ENCODE measurements at places on chromosomes 5 and 9.

- no peak for DNase-seq
These were observed 32.7 kb downstream of the PSD2 start for GRCh38 chr5:139828207-139828895.

- DNase-seq: no peak
These were observed 1.4 kb downstream of the EFNA5 start for GRCh38 chr5:107669096-107670031.

DNA sequence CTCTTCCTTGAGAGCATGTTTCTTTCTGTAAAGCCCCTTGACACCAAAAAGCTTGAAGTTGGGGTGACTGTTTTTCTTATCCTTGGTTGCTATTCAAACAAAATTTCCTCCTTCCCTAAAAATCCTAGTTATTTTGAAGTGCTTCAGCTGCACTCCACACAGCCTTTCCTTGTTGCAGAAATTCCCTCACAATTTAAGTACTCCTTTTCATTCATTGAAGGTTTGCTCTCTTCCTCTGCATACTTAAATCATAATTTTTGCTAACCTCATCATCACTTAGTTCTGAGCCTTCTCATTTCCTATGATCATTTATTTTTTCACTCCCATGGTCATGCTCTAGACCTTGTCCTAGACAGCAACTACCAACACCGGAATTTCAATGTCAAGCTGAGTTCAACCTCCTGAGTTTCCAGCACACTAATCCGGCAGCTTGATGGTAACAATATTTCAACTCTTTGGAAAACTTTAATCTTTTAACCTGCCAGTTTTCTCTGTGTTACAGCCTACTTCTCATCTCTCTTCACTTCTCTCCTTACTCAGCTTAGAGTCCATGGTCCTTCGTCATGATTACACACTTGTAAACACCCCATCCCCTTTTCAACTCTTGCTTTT is 78.7 kb upstream of the ACTBL2 start:
- no peak for DNase-seq

- no peak for DNase-seq
These were observed 175.6 kb upstream of the COX7C start for GRCh38 chr5:86442036-86442745.

DNA sequence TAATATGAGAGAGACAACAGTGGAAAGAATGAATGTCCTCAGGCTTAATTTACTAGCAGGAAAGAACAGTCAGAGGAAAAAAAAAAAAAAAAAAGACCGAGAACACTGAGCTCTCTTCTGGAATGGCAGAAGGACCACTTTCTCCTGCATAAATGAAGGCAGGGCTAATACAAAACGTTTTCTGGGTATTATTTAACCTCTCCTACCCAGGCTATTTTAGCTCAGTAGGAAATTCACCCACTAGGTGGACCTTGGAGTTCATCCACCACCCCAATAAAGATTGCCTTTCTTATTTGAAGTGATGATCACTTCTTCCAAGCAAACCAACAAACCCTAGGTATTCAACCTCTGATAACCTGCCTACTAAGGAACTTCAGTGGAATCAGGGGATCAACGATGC is 3.7 kb downstream of the GLIS3 start:
- DNase-seq: no peak

DNA sequence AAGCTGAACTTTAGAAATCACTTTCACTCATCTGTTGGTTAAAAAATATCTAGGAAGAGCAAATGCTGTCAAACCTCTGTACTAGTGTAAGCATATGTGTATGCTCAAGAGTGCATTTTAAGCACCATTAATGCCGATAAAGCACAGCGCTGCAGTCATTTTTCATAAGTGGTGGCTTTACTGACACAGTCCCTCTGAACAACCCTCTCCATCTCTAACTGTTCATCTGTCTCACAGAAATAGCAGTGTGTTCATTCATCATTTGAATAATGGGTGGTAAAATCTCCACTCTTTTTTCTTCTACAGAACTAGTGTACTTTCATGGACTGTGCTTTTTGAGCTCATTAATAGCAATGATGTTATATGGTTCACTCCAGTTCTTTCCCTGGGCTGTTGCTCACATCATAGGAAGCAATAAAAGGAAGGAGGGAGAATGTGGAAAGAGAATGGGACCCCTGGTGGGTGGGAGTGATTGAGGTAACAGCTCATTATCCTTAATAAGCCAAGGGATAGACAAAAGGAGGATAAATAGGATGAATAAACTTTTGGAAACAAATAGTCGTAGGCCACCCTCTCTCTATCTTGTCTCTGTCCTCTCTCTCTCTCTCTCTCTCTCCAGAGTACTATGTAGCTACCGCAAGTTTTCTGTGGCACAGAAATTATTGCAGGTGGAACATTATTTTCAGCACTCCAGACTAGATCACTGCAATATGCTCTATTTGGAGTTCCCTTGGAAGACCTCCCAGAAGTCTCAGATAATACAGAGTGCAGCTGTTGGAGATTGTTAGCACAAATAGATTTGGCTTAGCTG is 117.9 kb upstream of the PRDM9 start:
- DNase-seq: no peak

GRCh38 chr9:115038178-115038577 is 79.8 kb downstream of the TNC start:
- no peak for DNase-seq

- no peak for DNase-seq
These were observed 81.7 kb downstream of the DCP2 start for GRCh38 chr5:113058269-113058668.

DNA sequence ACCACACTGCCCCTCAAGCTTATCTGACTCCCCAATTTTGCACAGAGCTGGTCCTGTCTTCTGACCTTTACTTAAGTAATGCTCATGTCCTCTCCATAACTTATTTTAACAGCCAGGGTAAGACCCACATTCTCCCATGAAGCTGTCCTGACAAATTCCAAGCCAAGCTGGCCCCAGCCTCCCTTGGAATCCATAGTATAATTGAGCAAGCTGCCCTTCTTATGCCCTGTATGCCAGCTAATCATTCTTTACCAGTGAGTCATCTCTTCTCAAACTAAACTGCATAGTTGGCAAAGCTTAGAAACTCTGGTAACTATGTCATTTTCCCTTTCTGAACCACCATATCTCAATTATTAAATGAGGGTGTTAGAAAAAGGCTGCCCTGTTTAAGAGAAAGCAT is 92.4 kb downstream of the NFIB start:
- DNase-seq: no peak

DNA sequence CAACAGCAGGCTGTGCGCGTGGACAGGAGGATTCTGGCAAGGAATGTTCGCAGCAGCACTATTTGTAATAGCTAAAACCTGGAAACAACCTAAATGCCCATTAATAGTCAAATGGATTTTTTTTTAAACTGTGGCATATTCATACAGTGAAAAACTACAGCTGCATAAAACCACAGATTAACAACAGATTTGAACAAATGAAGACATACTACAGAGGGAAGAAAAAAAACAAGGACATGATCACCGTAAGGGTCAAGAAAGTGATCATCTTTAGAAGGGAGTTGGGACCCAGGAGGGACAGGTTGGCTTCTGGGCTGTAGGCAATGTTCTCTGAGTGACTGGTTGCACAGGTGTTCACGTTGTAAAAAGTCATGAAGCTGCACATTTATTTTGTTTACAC is 1.2 kb upstream of the TMOD1 start:
- no peak for DNase-seq

- DNase-seq: no peak
These were observed 205.1 kb downstream of the RAB3C start for GRCh38 chr5:58787987-58788386.

GRCh38 chr9:123658792-123659191 is 271.1 kb downstream of the DENND1A start:
- no peak for DNase-seq

- DNase-seq: no peak
These were observed 5.7 kb upstream of the AQP7 start for GRCh38 chr9:33408087-33408486.

GRCh38 chr5:15757103-15757502 is 257.1 kb downstream of the FBXL7 start:
- no peak for DNase-seq

- no peak for DNase-seq
These were observed 60.3 kb upstream of the NEK6 start for GRCh38 chr9:124197177-124198095.

DNA sequence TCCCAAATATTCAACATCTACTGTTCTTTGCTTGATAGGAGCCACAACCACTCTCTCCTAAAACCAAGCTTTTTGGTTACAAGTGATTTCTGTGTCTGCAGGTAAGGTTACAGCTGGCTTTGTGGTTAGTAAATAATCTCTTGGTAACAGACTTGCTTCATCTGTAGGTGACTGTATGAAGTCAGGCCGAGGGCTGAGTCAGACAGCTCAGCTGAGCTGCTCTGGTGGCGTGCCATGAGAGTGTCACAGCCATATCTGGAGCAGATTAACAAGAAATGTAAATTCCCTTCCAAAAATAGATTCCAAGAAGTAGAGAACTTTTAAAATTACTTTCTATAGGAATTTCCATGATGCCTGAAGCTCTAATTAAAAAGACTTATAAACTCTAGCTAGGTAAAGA is 23.7 kb upstream of the TAS2R1 start:
- DNase-seq: no peak

GRCh38 chr9:121651295-121652020 is at the start of gene DAB2IP:
TSS of gene DAB2IP (plus strand) at chr9:121651634. CDS start at chr9:121651776, 142 bp downstream.
- DNase-seq: no peak

DNA sequence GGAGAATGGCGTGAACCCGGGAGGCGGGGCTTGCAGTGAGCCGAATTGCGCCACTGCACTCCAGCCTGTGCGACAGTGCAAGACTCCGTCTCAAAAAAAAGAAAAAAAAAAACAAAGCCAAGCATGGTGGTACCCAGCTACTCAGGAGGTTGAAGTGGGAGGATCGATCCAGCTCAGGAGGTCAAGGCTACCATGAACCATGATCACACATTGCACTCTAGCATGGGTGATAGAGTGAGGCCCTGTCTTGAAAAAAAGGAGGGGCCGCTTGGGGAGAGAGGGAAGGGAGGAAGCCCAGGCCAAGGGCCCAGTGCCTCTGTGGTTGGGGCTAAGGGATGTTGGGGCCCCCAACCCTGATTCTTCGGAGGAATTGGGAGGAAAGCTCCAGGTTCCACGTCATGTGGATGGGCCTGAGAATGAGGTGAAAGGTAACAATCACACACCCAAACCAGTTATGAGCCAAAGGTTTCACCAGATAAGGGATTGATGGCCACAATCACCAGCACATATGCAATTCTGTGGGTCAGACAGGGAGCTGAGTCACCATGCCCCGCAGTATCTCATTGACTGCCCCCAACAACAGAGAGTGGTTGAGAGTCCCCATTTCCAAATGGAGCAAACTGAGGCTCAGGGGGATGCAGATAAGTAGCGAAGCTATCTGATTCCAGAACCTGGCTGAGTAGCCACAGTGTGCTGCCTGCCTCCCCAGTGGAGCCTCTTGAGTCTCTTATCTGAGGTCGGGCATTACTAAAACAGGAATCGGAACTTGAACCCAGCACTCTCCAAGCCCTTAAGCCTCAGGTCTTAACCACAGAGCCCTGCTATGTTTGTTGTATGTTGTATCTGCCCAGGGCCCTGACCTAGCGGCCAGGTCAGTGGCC is 20.5 kb downstream of the SWI5 start:
- no peak for DNase-seq

GRCh38 chr5:178337334-178337741 is 104.7 kb upstream of the PHYKPL start:
- DNase-seq: no peak

- peak; percentile 33 for DNase-seq
These were observed 214.3 kb downstream of the GNA14 start for GRCh38 chr9:77433675-77434445.

DNA sequence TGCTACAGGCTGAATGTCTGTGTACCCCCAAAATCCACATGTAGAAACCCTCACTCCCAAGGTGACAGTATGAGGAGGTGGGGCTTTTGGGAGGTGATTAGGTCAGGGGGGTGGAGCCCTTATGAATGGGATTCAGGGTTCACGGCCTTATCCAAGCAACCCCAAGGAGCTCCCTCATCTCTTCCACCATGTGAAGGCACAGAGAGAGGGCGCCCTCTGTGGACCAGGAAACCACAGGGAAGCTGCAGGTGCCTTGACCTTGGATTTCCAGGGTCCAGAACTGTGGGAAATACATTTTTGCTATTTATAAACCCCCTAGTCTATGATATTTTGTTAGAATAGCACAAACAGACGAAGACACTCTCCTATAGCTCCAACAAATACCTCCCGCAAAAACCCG is 53.6 kb upstream of the IRX2 start:
- no peak for DNase-seq

GRCh38 chr9:90307891-90308290 is 334.7 kb downstream of the DIRAS2 start:
- DNase-seq: no peak

DNA sequence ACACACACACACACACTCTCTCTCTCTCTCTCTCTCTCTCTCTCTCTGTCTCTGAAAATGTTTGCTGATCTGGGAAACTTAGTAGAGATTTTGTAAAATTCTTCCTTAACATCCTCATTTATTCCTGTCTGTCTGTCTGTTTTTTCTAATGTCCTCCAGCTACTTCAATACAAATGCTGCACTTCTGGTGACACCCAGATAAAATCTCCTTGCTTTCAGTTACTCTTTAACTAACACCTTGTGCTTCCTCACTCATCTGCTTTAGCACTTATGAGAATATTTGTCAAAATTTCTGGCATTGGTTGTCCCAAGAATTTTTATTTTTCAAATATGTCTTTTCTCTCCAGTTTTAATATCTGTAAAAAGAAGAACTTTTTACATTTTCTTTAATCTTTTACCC is 35.0 kb upstream of the ARRDC3 start:
- no peak for DNase-seq

DNA sequence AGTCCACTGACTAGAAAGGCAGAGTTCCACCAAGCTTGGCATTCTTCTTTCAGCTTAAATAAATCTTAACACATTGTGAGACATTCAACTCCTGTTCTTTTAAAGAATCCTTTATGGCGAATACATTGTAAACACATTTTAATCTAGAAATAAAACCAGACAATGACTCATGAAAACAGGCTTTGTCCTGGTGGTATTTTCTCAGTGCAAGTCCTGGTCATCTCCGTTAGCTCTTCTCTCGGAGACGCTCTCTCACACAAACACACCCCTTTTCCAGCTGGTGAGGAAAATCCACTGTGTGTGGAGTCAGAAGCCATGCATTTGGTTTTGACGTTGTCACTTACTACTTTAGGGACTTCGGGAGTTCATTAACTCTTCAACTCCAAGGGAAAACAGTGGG is 140.4 kb downstream of the AUH start:
- no peak for DNase-seq

All from NCI-H2107 (cell line).